MCF 10A (cell line): ENCODE measurements at places on chromosomes 1 and 21. TPM values are rescaled to one million over a fixed set of nuclear protein-coding genes. Genes with fewer than 3 reads are reported as not detected.

- no peak for DNase-seq
- no peak overlapping the region for H3K4me3 ChIP-seq
- no peaks in the 10 kb centered on the region for H3K27me3 ChIP-seq
- H3K27ac ChIP-seq = peak overlapping the region; percentile 32
- peaks cover 11% of the 10 kb centered on the region for H3K4me1 ChIP-seq
- H3K36me3 ChIP-seq = peaks cover 74% of the 10 kb centered on the region
These were observed 65.1 kb upstream of the BMP8A start for GRCh38 chr1:39426346-39426745.

GRCh38 chr21:38170283-38170682 lies 86.5 kb upstream of the KCNJ15 start:
- H3K4me3 ChIP-seq = no peak overlapping the region
- H3K4me1 ChIP-seq = peaks cover 26% of the 10 kb centered on the region
- no peak overlapping the region for H3K27ac ChIP-seq
- no peaks in the 10 kb centered on the region for H3K27me3 ChIP-seq
- DNase-seq = peak; percentile 68

DNA sequence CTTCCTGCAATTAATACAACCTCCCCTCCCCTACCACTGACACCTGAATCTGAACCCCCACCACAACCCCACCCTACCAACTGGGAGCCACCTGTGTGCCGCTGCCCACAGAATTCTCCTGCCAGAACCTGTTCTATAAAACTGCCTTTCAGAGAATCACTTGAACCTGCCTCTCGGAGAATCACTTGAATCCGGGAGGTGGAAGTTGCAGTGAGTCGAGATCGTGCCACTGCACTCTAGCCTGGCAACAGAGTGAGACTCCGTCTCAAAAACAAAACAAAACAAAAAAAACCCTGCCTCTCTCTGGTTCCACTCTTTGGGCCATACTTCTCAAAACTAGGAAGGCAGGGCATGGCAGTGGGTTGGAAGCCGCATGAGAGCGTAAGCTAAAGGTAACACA lies 5.7 kb downstream of the URB1 start:
- peak overlapping the region; percentile 74 for H3K27ac ChIP-seq
- H3K36me3 ChIP-seq = peaks cover 65% of the 10 kb centered on the region
- peaks cover 58% of the 10 kb centered on the region for H3K4me1 ChIP-seq
- no peak overlapping the region for H3K4me3 ChIP-seq
- H3K27me3 ChIP-seq = no peaks in the 10 kb centered on the region
- no peak for DNase-seq

DNA sequence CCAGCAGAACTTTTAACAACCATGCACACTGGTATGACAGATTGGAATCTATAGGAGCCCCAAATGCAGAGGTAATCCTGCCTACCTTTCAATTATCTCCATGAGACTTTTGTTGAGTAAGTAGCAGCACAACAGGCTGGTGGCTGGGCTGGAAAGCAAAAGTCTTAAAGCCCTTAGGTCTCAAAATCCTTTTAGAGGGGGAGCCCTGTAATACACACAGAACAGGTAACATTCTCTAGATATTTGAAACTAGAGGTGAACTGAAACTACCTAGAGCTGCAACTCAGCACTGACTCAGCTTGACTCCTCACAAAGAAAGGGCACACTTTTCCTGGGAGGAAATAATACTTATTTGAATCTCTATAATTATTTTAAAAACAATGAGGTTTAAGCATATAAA lies 71.5 kb downstream of the CLCA4 start:
- H3K4me1 ChIP-seq = no peaks in the 10 kb centered on the region
- H3K27ac ChIP-seq = no peak overlapping the region
- no peak overlapping the region for H3K4me3 ChIP-seq

Gene FCAMR
- total RNA-seq = not detected in 2 replicates

DNA sequence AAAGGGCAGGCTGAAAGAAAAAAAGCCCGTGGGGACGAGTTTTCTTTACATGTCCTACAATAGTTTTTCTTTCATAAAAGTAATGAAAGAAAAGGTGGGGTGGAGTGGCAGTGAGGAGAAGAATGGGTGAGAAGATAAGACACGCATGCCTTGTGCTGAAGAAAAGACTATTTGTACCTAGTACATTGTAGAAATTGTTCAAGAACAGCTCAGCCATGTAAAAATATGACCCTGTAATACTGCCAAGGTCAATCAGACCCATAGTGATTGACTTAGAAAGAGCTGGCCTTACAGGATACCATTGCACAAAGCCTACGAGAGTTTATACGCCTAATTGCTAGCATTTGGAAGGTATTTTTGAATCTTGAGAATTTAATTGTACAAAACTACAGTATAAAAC lies 126.0 kb upstream of the NRIP1 start:
- H3K4me1 ChIP-seq = peaks cover 11% of the 10 kb centered on the region
- H3K36me3 ChIP-seq = no peaks in the 10 kb centered on the region
- no peaks in the 10 kb centered on the region for H3K27me3 ChIP-seq
- no peak for DNase-seq
- no peak overlapping the region for H3K27ac ChIP-seq

DNA sequence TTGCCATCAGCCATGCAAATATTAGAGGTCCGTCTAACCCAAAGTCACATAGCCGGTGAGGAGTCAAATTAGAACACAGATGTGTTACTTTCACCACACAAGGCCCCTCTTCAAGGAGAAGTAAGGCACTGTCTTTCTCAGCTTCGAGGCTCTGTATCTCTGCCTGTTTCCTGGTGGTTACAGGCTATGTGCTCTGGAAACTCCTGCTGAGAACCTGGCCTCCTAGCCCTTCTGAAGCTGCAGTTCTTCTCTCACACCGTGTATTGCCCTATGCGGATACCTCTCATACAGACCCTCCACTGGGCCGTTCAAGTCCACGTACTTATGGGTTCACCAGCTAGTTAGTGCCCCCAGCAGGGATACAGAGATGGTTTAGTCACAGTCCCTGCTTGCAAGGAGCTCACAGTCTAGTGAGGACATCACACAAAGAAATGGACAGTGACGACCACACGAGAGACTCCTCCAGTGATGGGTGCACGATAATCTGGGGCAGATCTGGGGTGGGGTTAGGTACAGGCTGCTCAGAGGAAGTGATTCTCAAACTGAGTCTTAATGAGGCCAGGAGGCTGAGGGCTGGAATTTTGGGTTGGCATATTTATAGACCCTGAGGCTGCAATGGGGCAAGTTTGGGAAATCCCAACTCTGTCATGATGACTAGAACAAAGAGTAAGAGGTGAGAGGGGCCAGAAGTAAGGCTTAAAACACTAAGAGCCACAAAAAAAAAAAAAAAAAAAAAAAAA lies 22.8 kb upstream of the ELOA start:
- no peak overlapping the region for H3K4me3 ChIP-seq
- H3K4me1 ChIP-seq = peaks cover 16% of the 10 kb centered on the region
- H3K36me3 ChIP-seq = peaks cover 26% of the 10 kb centered on the region
- H3K27me3 ChIP-seq = no peaks in the 10 kb centered on the region
- DNase-seq = no peak

DNA sequence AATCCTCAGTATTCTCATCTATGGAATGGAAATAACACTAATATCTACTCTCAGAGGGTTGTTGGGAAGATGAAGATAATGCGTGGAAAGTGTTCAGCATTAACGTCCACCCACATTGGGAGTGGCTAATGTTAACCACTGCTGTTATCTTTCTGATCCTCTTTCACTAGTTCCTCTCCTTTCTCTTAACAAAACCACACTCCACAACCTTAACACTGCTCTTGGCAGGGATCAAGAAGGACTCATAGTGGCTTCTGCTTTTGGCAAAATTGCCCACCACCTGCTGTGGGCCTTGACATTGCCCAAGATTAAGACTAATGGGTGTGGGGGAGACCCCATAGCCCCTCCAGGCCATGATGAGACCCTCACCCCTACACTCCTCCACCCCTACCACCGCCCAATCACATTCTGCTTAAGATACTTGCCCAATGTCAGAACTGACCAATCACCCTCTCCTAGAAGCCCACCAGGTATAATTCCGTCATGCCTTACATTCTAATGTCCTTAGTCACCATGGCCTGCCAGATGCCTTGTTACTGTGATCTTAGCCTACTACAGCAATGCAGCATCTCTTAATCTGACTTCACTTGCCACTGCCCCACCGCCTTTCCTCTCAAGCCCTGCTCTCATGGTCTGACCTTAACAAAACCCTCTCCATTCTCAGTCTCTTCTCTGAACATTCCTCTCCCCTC lies 27.1 kb downstream of the DHCR24 start:
- H3K4me3 ChIP-seq = no peak overlapping the region
- H3K4me1 ChIP-seq = peaks cover 62% of the 10 kb centered on the region
- peak overlapping the region; percentile 76 for H3K27ac ChIP-seq
- DNase-seq = no peak
- H3K36me3 ChIP-seq = peaks cover 93% of the 10 kb centered on the region
- H3K27me3 ChIP-seq = no peaks in the 10 kb centered on the region

Gene DTL
- 20.2 and 34.4 TPM in 2 replicates for total RNA-seq

DNA sequence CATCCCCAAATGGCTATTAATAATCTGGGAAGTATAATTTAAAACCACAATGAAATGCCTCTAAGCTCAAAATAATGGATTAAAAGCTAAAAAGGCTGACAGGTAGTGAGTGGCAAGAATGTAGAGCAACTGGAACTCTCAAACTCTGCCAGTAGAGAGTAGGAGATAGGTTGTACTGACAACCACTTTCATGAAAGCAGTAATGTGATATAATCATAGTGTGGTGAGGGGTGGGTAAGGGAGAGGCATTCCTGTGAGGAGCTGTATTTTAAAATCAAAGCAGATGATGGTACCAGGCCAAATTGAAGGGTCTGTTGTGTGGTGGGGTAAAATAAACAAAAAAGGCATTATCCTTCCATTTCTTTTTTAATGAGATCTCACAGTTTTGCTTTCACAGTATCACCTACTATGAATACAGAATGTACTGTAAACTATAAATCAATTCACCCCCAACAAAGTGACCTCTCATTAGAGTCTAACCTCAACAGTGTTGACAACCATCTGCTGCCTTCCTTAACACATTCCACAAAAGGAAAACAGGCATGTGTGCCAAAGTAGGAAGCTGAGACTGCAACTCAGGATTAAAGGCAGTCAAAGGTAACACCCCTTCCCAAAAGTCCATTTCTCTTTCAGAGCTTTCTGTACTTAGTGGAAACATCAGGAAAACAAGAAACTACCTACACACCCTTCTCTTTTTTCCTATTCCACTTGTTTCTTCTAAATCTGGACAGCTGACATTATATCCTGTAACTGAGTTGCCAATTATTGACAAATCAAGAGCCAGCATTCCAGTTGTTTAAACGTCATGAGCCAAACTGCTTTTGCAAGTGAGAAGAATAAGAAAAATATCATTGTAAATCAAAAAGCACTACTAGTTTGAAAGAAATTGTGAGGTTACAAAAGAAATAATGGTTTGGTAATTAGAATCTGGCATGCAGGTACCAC lies 130.8 kb downstream of the FAF1 start:
- no peak overlapping the region for H3K27ac ChIP-seq
- DNase-seq = no peak
- peaks cover 9% of the 10 kb centered on the region for H3K4me1 ChIP-seq
- H3K4me3 ChIP-seq = no peak overlapping the region

- H3K27me3 ChIP-seq = no peaks in the 10 kb centered on the region
- peak; percentile 89 for DNase-seq
- peak overlapping the region; percentile 1 for H3K27ac ChIP-seq
- no peaks in the 10 kb centered on the region for H3K36me3 ChIP-seq
- no peak overlapping the region for H3K4me3 ChIP-seq
- peaks cover 14% of the 10 kb centered on the region for H3K4me1 ChIP-seq
These were observed 58.1 kb upstream of the COA6 start for GRCh38 chr1:234315091-234315541.

Gene KRTAP12-2
- not detected in 2 replicates for total RNA-seq

Gene ZBTB21
- total RNA-seq = 21.5 and 27.3 TPM in 2 replicates

GRCh38 chr1:226525750-226526149 lies 22.8 kb upstream of the STUM start:
- no peak overlapping the region for H3K27ac ChIP-seq
- peaks cover 19% of the 10 kb centered on the region for H3K27me3 ChIP-seq
- no peaks in the 10 kb centered on the region for H3K4me1 ChIP-seq
- H3K4me3 ChIP-seq = no peak overlapping the region
- no peak for DNase-seq

Gene ADCY10
- total RNA-seq = 0.12 and 0.35 TPM in 2 replicates

DNA sequence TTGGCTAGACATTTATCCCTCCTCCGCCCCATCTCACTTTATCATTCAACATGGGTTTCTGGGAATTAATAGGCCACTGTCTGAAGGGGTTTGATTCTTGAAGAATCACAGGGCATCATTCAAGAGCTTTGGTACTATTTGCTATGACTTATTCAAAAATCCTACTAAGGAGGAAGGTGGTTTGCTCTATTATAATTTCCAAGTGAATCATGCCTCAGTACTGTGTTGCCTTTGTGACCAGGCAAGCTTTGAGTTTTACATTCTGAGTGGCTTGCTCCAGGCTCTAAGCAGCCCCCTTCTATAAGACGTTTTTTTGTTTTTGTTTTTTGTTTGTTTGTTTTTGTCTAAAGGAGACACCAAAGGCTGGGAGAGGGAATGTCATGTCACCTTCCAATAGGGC lies 2.6 kb downstream of the C1orf21 start:
- peaks cover 45% of the 10 kb centered on the region for H3K4me1 ChIP-seq
- H3K27ac ChIP-seq = no peak overlapping the region
- no peaks in the 10 kb centered on the region for H3K36me3 ChIP-seq
- no peak for DNase-seq

DNA sequence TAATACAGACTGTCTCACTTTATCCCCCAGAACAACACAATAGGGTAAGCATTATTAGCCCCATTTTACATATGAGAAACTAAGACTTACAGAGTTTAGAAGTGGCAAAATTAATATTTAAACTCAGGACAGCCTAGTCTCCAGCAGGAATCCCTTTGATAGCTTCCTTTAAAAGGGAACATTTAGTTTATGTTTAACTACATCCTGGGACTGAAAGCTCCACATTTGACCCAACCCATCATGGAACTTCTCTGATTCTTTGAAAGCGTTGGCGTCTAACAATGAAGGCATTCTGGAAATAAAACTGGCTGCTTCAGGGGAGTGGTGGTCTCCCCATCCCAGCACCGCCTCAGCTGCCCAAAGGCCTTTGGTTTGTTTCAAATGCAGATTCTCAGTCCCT lies 250.6 kb upstream of the NFIA start:
- peaks cover 72% of the 10 kb centered on the region for H3K27me3 ChIP-seq
- H3K4me3 ChIP-seq = no peak overlapping the region
- H3K27ac ChIP-seq = no peak overlapping the region
- no peak for DNase-seq

Gene CBR3
- total RNA-seq = 1.3 and 1.8 TPM in 2 replicates

DNA sequence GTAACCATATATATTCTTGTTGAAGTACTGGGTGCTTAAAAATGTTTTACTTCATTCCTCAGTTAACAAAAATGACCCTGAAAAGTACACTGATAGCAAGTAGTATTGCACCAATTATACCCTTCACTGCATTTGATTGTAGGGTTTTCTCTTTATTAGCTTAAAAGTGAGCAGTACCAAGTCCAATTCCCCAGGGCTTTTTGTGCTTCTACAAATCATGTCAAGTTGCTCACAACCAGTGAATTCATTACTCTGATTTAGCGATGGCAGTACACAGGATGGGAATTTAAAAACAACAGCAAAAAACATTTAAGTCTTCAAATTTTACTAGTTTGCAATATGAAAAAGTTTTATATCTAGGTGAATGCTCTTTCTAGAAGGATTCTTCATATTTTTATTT lies 436.4 kb downstream of the PTBP2 start:
- no peaks in the 10 kb centered on the region for H3K27me3 ChIP-seq
- no peaks in the 10 kb centered on the region for H3K4me1 ChIP-seq
- H3K27ac ChIP-seq = no peak overlapping the region
- no peaks in the 10 kb centered on the region for H3K36me3 ChIP-seq

Gene SLAMF1
- not detected in 2 replicates for total RNA-seq

GRCh38 chr1:31746687-31747086 lies 17.5 kb downstream of the ADGRB2 start:
- H3K4me1 ChIP-seq = peaks cover 18% of the 10 kb centered on the region
- no peak overlapping the region for H3K4me3 ChIP-seq
- no peaks in the 10 kb centered on the region for H3K36me3 ChIP-seq
- H3K27me3 ChIP-seq = no peaks in the 10 kb centered on the region
